Mononuclear cell (primary cell): ENCODE measurements at places on chromosomes 1 and 21. TPM values are rescaled to one million over a fixed set of nuclear protein-coding genes. Genes with fewer than 3 reads are reported as not detected.

The CCDC181 gene
- not detected for total RNA-seq

The RCSD1 gene
- 64.1 TPM for total RNA-seq

The CHML gene
- 10.7 TPM for total RNA-seq

The NAV1 gene
- total RNA-seq = 1.5 TPM

The OR2L13 gene
- 0.21 TPM for total RNA-seq
